ENCODE measurements at places on chromosomes 3 and 15. TPM values are rescaled to one million over a fixed set of nuclear protein-coding genes. Genes with fewer than 3 reads are reported as not detected.

TASOR gene
- 69.7 TPM for total RNA-seq

FETUB gene
- total RNA-seq = not detected

IP6K1 gene
- total RNA-seq = 36.0 TPM

SAMMSON gene
- total RNA-seq = 3.6 TPM

CPN2 gene
- total RNA-seq = not detected

METTL6 gene
- total RNA-seq = 27.6 TPM

DUOXA2 gene
- not detected for total RNA-seq

IL17RE gene
- total RNA-seq = 0.15 TPM

SH2D7 gene
- total RNA-seq = not detected

UROC1 gene
- not detected for total RNA-seq

ZPLD1 gene
- 0.21 TPM for total RNA-seq

FMN1 gene
- 23.9 TPM for total RNA-seq

MYLK gene
- total RNA-seq = 13.6 TPM

ADGRG7 gene
- total RNA-seq = not detected

HDC gene
- not detected for total RNA-seq

MYRIP gene
- total RNA-seq = not detected

CORO2B gene
- 10.9 TPM for total RNA-seq

STRC gene
- total RNA-seq = not detected

FAM107A gene
- not detected for total RNA-seq

SLC30A4 gene
- 1.8 TPM for total RNA-seq

ANKUB1 gene
- not detected for total RNA-seq

COLQ gene
- total RNA-seq = 2.5 TPM

CAMK1 gene
- total RNA-seq = 2.7 TPM

PRTG gene
- total RNA-seq = 27.5 TPM

SLC25A36 gene
- total RNA-seq = 79.6 TPM

TMC3 gene
- not detected for total RNA-seq

SPSB4 gene
- total RNA-seq = 0.64 TPM

GXYLT2 gene
- total RNA-seq = 21.3 TPM

GABRB3 gene
- 7.9 TPM for total RNA-seq

TMEM207 gene
- not detected for total RNA-seq

NR1I2 gene
- total RNA-seq = not detected

TICRR gene
- total RNA-seq = 10.2 TPM

LIPH gene
- not detected for total RNA-seq

HESX1 gene
- 0.80 TPM for total RNA-seq

KNG1 gene
- not detected for total RNA-seq

ECE2 gene
- total RNA-seq = not detected

ST8SIA2 gene
- not detected for total RNA-seq

MAPKAPK3 gene
- 50.8 TPM for total RNA-seq

TPRG1 gene
- 0.08 TPM for total RNA-seq

OR5K2 gene
- total RNA-seq = not detected

TMEM212 gene
- total RNA-seq = not detected

C2CD4B gene
- not detected for total RNA-seq

ILDR1 gene
- not detected for total RNA-seq

PODXL2 gene
- 22.0 TPM for total RNA-seq
